ENCODE measurements at places on chromosomes 7 and 10. TPM values are rescaled to one million over a fixed set of nuclear protein-coding genes. Genes with fewer than 3 reads are reported as not detected.

UCN3 gene
- total RNA-seq, result not detected

CYP26A1 gene
- total RNA-seq, result 1.0 TPM

IFIT1B gene
- not detected for total RNA-seq

ACTL6B gene
- total RNA-seq, result not detected

KCNMA1 gene
- total RNA-seq, result 32.5 TPM

CPXM2 gene
- under 0.01 TPM for total RNA-seq

AGAP5 gene
- total RNA-seq, result 2.4 TPM

FKBP9 gene
- 91.4 TPM for total RNA-seq

CYP3A4 gene
- not detected for total RNA-seq

SOSTDC1 gene
- total RNA-seq, result 13.1 TPM

SMKR1 gene
- 0.33 TPM for total RNA-seq

SFR1 gene
- 9.3 TPM for total RNA-seq

PRRT4 gene
- total RNA-seq, result not detected

SYT15B gene
- 2.6 TPM for total RNA-seq

GRM3 gene
- total RNA-seq, result not detected

SEMA4G gene
- 18.0 TPM for total RNA-seq

CNPY1 gene
- not detected for total RNA-seq

TACR2 gene
- not detected for total RNA-seq

RSPH10B2 gene
- not detected for total RNA-seq

SLC18A3 gene
- total RNA-seq, result 0.13 TPM

ECHDC3 gene
- 22.2 TPM for total RNA-seq

MYH16 gene
- 1.1 TPM for total RNA-seq

RAMP3 gene
- not detected for total RNA-seq

CHRM2 gene
- total RNA-seq, result 2.9 TPM

CTBP2 gene
- 68.8 TPM for total RNA-seq

NEURL1 gene
- 0.51 TPM for total RNA-seq

PTPN20 gene
- 1.8 TPM for total RNA-seq

RGS10 gene
- 31.4 TPM for total RNA-seq

COMMD3 gene
- 24.3 TPM for total RNA-seq

PRTFDC1 gene
- total RNA-seq, result 16.6 TPM

LRIT1 gene
- not detected for total RNA-seq

EVX1 gene
- total RNA-seq, result not detected

KCNIP2 gene
- total RNA-seq, result 0.51 TPM

FKBP6 gene
- total RNA-seq, result 0.16 TPM

LIPM gene
- not detected for total RNA-seq

KAZALD1 gene
- 0.49 TPM for total RNA-seq

SAMD9L gene
- under 0.01 TPM for total RNA-seq

NODAL gene
- not detected for total RNA-seq

TRPV6 gene
- not detected for total RNA-seq

NRG3 gene
- total RNA-seq, result 3.3 TPM

HOXA2 gene
- 2.4 TPM for total RNA-seq

DDC gene
- total RNA-seq, result not detected

CDC14C gene
- not detected for total RNA-seq

AFAP1L2 gene
- 14.5 TPM for total RNA-seq

CCDC136 gene
- total RNA-seq, result 4.9 TPM

EBLN1 gene
- total RNA-seq, result not detected

H2BK1 gene
- not detected for total RNA-seq

PALD1 gene
- 3.9 TPM for total RNA-seq

Data from mesangial cell (primary cell).